Right lobe of liver (tissue), 6 donors: ENCODE measurements at places on chromosomes 16 and 17. TPM values are rescaled to one million over a fixed set of nuclear protein-coding genes. Genes with fewer than 3 reads are reported as not detected.

GRCh38 chr17:40598301-40598618 is 33.0 kb upstream of the CCR7 start:
- no peak for DNase-seq

- DNase-seq = peak; percentile 88
Measured at GRCh38 chr16:31700530-31701388, 172.8 kb upstream of the ZNF267 start.

- DNase-seq = no peak
Measured at GRCh38 chr17:76078860-76079534, at the start of gene ZACN. ZACN (plus strand) TSS chr17:76079182; CDS start chr17:76079265, 83 bp downstream.

DNA sequence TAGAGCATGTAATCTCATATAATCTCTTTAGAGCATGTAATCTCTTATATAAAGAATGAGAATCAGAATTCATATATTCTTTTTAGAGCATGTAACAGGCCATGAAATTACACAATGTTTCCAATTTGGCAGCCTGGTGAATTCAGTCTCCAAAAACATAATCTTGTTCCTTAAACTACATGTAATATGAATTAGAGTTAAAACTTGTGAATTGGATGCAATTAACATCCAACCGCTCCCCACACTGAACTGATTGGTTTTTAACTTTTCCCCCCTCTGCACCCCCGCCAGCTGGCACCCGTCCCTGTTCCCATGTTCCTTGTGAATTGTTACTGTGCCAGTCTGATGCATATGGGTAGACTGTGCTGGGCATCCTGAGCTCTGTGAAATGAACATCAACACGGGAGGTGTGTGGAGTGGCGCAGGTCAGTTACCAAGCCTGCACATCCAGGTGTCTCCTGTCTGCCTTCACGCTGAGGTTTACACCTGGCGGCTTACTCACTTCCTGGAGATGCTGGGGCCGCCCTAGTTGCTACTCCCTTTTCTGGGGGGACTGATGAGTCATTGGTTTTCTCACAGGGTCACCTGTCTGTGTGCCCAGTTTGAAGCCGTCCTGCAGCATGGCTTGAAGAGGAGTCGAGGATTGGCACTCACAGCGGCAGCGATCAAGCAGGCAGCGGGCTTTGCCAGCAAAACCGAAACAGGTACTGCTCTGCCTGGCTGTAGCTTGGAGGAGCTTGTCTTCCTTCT is 50.4 kb downstream of the SNX29 start:
- no peak for DNase-seq

DNA sequence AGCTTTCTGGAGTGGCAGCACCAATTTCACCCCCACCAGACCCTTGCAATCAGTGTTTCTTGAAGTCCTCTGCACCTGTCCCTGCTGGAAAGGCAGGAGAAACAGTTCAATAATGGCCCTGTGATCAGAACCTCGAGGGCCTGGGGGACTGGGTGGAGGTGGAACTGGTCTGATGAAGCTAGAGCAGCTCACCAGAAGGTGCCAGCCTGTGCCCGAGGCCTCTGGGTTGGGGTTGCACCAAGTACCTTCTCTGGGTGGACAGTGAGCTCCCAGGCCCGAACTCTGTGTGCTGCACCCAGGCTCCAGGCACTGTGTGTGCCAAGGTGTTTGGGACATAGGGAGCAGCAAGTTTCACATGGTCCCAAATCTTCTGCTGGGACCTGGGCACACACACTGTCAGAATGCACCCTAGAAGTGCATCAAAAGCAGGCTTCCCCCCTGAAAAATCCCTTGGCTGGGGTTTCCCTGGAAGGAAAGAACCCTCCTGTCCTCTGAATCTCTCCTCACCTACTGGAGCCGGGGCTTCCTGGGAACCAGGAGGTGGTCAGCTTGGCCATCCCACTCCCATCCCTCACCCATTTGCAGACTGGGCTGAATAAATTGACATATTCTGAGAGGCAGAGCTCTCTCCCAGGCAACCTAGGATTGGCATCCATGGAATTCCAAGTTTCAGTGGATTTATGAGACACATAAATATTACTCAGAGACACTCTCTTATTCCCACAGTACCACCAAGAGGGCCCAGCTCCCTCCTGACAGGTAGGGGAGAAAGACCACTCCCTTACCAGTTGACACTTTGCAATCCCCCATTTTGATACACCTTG is 17.4 kb downstream of the CD300LG start:
- no peak for DNase-seq

DNA sequence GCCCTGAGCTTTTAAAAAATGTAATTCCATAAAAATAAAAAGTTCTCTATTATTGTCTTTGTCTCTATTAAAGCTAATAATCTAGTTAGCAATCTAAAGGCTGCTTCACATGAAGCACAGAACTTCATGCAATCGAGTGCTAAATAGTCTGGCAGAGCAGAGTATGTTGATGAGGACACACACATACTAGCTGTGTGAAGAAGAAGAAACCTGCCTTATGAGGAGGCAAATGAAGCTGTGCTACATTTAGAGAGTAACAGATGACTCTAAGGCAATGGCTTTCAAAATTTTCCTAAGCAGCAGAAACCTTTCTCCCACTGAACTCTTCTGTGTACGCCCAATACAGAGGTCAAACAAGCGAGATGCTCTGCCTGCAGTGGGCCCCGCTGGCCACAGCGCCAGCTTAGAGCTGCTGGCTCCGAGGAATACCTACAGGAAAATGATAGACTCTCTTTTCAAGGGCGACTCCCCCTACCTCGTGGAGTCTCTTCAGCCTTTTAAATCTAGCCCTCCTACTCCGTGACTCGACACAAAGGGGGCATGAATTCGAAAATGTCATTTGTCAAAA is 39.2 kb downstream of the GNA13 start:
- DNase-seq = no peak

- DNase-seq = no peak
Measured at GRCh38 chr17:80931421-80932265, 60.0 kb upstream of the CHMP6 start.

DNA sequence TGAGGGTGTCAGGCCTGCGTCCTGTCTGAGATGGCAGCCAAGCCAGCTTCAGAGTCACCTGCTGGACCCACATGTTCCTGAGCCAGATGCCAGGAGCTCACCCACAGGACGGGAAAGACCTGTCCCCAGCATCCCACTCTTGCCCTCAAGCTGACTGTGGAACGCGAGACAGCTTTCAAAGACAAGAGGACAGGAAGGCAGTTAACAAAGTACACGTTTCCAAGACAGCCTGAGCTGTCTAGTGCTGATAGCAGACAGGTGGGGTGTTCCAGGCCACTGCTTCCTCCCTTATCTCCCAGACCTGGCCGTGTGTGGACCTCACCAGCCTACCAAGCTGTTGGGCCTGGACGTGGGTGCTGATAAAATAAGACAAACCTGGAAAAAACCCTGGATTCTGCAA is 13.2 kb downstream of the CMTM3 start:
- no peak for DNase-seq

DNA sequence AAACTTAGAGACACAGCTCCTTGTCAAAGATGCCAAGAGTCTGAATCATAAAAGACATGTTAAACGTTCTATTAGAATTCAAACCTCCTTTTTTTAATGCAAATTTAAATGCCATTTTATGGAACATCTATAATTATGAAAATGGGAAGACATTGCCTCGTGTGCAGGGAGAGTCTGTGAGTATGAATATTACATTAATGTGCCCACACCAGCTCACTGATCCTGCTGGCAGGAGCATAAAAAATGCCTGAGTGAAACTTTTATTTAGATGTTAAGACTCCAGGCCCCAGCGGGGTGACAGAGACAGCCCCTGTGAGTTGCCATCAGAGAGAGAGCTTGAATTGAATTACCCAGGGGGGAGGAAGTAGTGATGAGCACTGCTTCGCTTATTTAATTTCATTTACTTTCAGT is 84.8 kb downstream of the SNX11 start:
- no peak for DNase-seq

- no peak for DNase-seq
Measured at GRCh38 chr16:86951831-86952598, 365.2 kb downstream of the C16orf95 start.

GRCh38 chr17:78394209-78394608 is 15.8 kb downstream of the PGS1 start:
- DNase-seq = no peak

DNA sequence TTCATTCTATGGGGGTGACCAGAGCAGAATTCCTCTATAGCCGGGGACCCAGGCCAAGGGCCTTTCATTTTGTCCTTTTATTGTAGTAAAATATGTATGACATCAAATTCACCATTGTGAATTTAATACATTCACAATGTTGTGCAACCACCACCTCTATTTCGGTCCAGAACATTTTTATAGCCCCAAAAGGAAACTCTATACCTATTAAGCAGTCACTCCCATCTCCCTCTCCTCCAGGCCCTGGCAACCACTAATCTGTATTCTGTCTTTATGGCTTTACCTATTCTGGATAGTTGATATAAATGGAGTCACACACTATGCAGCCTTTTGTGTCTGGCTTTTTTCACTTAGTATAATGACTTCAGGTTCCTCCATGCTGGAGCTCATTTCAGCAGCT is 9.7 kb upstream of the TNS4 start:
- no peak for DNase-seq

- DNase-seq = no peak
Measured at GRCh38 chr17:41547921-41548843, 20.1 kb upstream of the KRT19 start.

GRCh38 chr17:66165537-66166123 is 26.3 kb downstream of the CEP112 start:
- DNase-seq = no peak

DNA sequence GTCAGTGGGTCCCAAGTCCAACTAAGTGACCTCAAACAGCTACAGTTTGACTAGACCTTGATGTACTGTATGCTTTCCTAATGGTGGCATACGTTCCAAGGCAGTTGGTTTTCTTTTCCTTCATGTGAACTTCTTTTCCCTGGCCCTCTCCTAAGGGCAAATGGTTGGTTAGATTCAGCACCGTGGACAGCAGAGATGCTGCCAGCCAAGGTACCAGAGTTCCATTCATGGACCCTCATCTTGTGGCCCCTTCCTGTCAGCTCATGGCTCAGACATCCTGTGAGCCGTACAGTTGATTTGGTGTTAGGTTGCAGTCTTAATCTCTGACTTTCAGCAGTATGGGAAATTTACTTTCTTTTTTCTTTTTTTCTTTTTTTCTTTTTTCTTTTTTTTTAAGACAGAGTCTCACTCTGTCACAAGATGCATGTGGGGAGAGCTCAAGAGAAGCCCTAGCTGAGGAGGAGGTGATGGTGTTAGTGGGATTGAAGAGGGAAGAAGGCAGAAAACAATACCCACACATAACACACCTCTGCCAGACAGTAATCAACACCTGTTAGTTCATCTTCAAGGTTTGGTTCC is 122.4 kb downstream of the USP31 start:
- DNase-seq = no peak

- DNase-seq = no peak
Measured at GRCh38 chr17:68822719-68823289, 132.4 kb downstream of the ABCA8 start.

DNA sequence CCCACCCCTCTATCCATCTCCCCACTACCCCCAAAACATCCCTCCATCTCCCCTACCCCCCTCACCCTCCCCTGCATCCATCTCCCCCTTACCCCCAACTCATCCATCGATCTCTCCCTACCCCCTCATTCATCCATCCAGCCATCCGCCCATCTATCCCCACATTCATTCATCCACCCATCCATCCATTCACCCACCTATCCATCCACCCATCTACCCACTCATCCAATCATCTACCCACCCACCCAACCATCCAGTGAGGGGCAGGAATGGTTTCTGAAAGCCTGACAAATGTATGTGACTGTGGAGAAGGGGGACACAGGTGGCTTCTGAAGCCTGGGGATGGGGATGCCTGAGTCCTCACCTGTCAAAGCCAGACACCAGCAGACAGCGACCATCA is 8.8 kb upstream of the PAM16 start:
- DNase-seq = no peak

GRCh38 chr17:49439673-49440571 is 25.2 kb upstream of the PHB1 start:
- no peak for DNase-seq

- DNase-seq = no peak
Measured at GRCh38 chr16:63239065-63239570, 1202.9 kb upstream of the CDH8 start.

DNA sequence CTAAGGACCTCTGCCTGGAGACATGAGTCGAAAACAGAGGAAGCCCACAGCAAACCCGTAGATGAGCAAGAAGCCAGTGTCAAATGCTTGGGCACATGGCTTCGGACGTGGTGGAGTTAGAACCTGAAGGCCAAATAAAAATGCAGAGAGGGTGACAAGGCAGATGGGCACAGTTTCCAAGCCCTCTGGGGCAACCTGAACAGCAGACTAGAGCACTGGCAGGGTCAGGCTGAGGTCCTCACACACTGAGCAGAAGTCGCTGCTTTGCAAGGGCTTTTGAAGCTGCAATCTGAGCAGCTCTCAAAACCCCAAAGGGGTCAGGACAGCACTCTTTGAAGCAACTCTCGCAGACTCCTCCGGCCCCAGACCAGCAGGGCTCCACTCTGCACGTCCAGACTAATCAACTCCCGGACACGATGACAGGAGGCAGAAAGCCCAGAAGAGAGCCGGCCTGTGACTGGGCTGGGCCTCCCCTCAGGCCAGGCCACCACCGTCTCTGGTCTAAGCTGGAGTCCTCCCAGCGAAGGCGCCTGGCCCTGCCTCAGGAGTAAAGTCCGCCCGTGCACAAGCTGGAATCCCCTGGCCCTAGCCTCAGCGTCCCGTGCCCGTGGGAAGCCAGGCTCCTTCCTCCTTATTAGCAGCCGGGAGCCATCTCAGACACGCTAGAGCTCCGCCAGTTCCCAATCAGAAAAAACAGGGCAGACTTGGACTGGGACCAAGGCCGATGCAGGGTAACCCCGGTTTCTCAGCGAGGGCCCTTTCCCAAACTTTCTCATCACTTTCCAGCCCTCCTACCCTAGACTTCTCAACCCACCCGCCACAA is 924 bp downstream of the SMARCD2 start:
- DNase-seq = peak; percentile 67

GRCh38 chr16:50743581-50744225 is 1.8 kb downstream of the CYLD start:
- DNase-seq = no peak

Gene ABCC6
- total RNA-seq = 55.1 TPM

Gene YBX2
- total RNA-seq = 1.1 TPM

Gene TBC1D3
- total RNA-seq = not detected

Gene ELMO3
- total RNA-seq = 8.0 TPM

Gene NOD2
- 6.0 TPM for total RNA-seq

Gene CD300H
- 1.2 TPM for total RNA-seq

Gene PRSS8
- 5.6 TPM for total RNA-seq

Gene CD300LB
- total RNA-seq = 0.15 TPM

Gene CLEC19A
- total RNA-seq = not detected

Gene CCL17
- not detected for total RNA-seq
